Hepatic stellate cell (primary cell): ENCODE measurements at places on chromosomes 2 and 18.

DNA sequence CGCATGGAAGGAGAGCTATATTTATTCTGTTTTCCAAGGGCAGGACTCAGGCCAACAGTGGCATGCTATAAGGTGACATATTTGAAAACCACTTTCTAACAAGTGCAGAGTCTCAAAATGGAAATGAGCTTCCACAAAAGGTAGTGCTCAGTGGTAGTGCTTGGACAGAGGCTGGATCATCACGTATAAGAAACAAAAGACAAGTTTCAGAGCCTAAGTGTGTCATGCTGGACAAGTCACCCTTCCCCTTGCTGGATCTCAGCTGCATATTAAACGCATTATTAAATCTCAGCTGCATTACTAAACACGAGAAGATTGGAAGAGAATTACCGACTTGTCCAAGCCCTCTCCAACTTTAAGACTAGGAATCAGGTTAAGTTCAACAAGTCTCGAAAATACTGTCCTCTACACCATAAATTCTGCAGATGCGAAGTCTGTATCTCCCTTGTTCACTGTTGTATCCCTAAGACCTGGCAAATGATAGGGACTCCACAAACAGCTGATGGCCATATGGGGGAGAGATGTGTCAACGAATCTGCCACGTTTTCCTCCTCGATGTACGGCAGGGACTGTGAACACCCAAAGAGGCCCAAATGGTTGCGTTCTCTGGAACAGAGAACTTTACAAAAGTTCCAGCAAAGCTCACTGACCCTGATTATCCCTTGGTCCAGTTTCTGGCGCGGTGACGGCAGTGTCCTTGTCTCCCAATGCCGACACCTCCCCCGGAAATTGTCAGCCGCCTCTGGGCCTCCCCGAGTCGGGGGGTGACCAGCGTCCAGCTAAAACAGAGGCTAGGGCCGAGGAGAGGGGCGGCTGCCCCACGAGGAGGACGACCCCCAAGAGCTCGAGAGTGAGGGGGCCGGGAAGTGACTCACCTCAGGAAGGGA, 611 bp downstream of the NOL10 start:
- DNase-seq = peak; percentile 12

- no peak for DNase-seq
Observed at GRCh38 chr2:54409752-54410151, 46.4 kb upstream of the SPTBN1 start.

DNA sequence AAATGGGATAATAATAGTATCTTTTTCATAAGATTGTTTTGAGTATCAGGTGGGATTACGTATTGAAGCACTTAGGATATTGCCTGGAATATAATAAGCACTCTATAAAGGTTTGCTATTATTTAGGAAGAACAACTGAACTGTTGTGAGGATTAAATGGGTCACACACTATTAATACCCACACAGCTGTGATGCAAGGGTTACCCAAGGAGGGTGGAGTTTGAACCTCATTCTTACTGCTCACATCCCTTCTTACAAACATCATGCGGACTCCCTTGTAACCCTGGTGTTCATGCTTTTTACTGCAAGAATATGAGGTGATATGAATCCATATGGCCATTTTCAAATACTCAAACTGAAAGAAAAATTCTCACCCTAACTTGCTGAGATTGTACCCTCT, 113.5 kb downstream of the KCTD1 start:
- DNase-seq = no peak

DNA sequence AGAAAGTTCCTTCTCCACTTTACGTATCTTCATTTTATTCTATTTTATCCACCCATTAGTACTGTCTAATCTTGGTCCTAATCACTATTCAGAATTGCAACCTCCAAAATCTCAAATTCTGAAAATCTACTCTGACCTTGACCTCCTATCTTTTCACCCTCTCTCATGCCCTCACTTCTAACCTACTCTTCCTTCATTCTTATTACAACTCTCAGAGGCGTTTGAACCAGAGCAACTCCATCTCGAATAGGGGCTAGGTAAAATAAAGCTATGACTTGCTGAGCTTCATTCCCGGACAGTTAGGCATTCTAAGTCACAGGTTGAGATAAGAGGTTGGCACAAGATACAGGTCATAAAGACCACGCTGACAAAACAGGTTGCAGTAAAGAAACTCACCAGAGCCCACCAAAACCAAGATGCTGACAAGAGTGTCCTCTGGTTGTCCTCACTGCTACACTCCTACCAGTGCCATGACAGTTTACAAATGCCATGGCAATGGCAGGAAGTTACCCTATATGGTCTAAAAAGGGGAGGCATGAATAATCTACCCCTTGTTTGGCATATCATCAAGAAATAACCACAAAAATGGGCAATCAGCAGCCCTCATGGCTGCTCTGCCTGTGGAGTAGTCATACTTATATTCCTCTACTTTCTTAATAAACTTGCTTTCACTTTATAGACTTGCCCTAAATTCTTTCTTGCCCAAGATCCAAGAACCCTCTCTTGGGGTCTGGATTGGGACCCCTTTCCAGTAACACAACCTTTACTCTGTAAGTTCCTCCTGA, 11.4 kb downstream of the CCDC88A start:
- DNase-seq = no peak

DNA sequence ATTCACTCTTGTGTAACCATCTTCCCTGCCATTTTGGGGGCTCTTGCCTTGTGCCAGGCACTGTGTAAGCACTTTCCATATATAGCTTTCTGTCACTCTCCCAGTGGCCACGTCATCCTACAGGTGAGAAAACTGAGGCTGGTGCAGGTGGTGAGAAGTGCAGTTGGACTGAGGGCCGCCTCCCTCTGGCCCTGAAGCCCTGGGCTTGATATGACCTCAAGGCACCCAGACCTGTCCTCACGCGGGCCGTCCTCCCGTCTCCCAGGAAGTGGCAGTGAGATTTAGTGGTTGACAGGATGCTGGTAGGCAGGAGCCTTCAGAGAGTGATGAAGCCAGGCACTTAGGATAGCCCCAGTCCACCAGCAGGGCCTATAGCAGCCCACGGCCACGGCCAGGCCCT, 30.5 kb downstream of the MAL start:
- DNase-seq = no peak

DNA sequence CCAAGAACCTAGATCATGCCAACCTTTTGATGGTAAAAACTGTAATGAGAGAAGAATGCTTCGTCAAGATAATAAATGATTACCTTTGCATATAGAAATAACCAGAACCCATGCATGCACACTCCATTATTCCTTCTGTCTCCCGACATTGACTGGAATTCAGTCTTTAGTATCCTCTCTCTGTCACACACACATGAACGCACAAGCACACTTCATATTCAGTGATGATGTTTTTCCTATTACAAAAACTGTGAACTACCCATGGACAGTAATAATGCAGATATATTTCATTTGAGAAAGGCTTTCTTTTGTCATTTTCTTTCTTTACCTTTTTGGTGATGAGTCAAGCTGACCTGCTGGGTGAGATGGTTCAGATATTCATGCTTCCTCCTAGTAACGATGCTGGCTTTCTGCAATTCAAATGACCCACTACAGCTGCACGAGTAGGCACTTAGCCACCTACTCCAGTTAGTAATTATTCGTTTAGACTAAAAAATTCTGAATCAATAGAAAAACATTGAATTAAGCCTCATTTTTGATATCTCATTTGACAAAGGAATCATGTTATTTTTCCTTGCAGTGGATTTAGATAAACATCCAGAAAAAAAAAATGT, 382.2 kb downstream of the TGIF1 start:
- no peak for DNase-seq

GRCh38 chr2:208064220-208064961, 39.1 kb upstream of the PLEKHM3 start:
- peak; percentile 79 for DNase-seq

GRCh38 chr2:163698857-163699256, 37.0 kb downstream of the FIGN start:
- no peak for DNase-seq

DNA sequence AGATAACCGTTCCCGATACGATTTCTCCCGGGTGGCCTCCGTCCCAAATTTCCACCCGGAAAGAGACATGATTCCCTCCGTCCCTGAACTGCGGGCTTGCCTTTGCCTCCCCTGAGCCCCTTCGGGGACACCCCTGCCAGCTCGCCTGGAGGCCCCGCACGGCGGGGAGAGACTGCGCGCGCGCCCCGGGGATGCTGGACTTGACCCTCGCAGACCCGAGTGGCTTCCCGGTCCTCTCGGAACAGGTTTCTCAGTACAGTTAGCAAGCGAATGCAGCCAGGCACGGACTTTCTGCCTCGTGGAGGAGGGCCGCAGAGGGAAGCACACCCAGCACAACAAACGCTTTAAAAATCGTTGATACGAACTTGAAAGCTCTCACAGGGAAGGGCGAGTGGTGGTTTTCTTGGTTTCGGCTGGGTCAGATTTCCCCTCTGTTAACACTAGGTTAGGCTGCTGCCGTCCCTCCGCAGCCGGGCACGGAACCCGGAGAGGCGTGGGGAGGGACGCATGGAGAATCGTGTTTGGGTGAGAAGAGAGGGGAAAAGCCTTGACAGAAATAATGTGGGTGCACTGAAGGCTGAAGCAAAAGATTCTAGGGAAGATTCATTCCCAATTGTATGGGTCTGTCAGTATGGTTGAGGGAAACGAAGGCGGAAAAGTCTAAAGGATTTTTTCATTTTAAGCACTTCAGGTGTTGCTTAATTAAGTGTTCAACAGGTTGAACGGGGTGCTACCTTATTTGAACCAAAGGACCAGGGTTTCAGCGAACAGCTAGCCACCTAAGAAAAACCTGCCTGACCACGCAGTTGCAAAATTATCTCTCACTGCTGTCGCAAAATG, 916 bp downstream of the TNFRSF11A start:
- no peak for DNase-seq

DNA sequence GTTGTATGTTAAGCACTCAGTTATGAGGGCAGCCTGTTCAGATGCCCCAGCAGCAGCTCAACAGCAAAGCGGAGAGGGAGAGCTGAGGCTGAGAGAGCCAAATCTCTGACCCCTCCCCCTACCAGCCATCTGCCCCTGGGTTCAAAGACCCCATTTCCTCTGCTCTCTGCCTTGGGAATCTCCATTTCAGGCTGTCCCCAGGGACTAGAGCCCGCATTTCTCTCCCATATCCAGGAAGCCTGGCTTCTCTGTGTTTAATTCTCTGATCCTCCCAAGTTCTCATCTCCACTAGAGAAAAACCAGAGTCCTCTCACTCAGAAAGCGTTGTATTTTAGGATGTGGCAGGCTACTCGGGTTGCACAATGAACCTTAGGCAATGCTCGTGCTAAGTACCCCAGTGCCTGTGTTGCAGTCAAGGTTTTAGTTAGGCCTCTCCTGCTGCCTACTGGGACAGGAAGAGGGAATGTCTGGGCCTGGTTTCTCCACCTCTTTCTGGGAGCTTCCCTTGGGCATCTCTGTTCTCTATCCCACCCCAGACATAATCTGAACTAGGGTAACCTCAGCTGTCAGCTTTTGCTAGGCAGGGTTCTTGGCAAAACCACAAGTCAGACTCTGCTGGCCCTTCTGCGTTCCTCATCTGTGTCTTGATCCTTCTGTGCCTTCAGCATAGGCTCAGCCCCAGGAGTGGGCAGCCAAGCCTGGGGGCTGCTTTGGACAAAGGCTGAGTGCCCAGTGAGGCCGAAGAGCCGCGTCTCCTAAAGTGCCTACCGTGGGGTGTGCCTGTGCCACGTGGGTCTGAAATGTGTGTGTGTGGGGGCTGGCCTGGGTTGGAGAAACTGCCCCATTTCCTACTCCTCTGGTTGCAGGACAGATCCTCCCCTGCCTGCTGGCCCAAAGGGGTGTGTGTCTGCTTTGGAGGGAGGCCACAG, 96.8 kb downstream of the STPG4 start:
- DNase-seq = no peak

DNA sequence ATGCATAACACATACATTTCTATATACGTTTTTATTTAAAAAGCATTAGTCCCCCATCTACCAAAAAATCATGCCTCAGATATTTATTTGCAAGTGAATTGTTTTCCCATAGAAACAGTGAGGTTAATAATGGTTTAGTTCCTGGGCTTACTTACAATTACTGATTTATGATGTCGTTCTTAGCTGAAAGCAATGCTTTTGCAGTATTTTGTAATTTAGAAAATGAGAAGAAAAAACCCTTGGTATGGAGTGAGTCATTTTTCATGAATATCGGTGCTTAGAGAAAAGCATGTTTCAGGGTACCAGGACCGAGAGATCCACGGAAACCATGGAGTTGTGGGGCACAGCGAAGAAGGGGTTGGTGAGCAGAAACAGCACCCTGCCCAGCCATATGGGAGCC, 12.0 kb upstream of the CDK15 start:
- DNase-seq = no peak

GRCh38 chr2:129813404-129813803, 166.1 kb upstream of the RAB6C start:
- DNase-seq = no peak

DNA sequence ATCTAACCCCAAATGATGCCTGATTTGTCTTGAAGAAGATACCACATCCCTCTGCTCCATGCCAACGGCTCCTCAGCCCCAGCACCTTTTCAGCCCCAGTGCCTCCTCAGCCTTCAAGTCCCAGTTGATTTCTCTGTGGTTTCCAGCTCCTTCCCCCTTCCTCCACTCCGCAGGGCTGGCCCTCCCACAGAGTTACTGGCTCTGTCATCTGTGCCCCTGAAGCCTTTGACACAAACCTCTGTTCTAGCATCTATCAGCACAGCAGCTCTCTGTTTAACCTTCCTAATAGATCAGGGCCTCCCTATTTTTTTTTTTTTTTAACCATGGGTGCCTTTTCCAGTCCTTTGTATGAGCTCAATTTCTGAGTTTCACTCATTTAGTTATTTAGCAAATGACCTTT, 201.3 kb upstream of the CXCR4 start:
- no peak for DNase-seq

DNA sequence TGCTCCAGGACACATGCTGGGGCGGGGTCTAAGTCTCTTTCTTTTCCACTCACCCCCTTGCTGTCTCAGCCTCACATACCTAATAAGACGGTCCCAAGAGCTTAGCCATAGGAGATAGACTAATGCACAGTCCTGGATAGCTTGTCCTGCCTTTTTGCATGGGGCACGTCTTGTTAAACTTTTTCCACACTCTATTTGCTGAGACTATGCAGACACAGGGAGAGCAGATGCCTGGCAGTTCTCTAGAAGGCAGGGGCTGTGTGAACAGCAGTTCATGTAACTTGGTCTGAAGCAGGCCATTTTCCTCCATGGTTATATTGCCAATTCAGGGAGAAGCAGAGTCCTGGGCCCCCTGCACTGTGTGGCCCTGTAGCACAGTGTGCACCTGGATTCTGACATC, 142.1 kb downstream of the SEPTIN10 start:
- DNase-seq = no peak

- DNase-seq = no peak
Observed at GRCh38 chr2:134693359-134694330, 25.2 kb downstream of the TMEM163 start.

- no peak for DNase-seq
Observed at GRCh38 chr2:29650631-29651097, 270.7 kb downstream of the ALK start.
